ENCODE measurements at places on chromosomes 3 and 15.

- DNase-seq, result no peak
Measured at GRCh38 chr3:129033633-129034321, 26.8 kb upstream of the GP9 start.

- no peak for DNase-seq
Measured at GRCh38 chr15:69996321-69997160, 101.2 kb downstream of the TLE3 start.

- DNase-seq, result no peak
Measured at GRCh38 chr15:83955806-83956265, 279.7 kb upstream of the GOLGA6L4 start.

DNA sequence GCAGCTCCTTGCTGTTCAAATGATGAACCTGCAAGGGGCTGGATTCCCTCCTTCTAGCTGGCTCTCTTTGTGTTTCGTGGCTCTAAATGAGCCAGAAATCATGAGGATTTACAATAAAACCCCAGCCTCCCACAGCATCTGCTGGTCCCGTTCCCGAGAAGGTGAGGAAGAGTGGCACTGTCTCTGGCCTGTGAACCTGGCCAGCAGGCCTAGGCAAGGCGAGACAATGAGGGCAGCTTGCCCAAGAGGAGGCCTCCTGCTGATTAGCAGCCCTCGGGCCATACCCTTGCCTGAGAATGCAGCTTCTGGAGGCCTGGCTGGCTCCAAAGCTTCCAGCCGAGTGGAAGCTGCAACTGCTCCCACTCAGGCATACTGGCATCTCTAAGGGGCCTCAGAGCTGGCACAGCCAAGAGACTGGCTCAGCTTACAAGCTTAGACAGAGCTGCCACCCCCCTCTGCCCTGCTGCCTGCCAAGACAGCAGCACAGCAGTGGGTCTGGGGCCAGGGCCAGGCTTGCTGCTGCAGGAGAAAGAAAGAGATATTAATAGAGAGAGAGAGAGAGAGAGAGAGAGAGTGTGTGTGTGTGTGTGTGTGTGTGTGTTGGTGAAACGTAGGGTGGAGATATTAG is 76.5 kb downstream of the HMG20A start:
- no peak for DNase-seq
